ENCODE measurements at places on chromosomes 16 and 17.
A peak's percentile ranks its signal among the peaks of the same experiment; 100 is the strongest.

GRCh38 chr16:81767987-81768592 lies 11.0 kb upstream of the PLCG2 start:
- no peak for DNase-seq

GRCh38 chr17:61002316-61002736 lies 324.7 kb downstream of the BCAS3 start:
- peak; percentile 27 for DNase-seq

- DNase-seq, result no peak
Observed at GRCh38 chr17:52287611-52288010, 129.1 kb upstream of the CA10 start.

GRCh38 chr17:49361129-49361901 lies 735 bp downstream of the ZNF652 start:
- no peak for DNase-seq

- no peak for DNase-seq
Observed at GRCh38 chr16:20782470-20782869, 18.7 kb downstream of the ACSM3 start.

DNA sequence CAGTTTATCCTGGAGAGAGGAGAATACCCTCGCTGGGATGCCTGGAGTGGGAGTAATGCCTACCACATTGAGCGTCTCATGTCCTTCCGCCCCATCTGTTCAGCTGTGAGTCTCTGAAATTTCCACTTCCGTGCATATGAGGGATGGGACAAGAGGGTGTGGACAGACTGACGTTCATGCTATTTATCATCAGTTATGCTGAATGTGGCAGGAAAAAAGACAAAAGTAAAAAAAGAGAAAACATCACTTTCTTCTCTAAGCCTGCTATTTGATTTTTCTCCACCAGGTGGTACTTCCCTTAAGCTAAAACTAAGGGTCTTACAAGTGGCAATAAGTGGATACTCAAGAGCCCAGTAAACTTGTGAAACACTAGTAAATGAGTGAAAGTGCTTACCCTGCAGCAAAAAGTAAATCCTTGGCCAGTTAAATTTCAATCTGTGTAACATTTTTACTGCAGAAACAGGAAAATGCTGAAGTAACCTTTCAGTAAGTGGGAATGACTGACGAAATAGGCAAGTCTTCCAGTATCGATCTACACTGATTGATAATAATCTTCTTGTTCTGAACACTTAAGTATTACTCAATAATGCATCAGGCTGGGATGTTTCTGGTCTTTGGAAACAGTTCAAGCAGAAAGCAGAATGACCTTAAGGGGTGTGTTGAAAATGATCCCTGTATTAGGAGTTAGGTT lies 5.6 kb downstream of the CRYBA1 start:
- DNase-seq, result no peak

GRCh38 chr17:6476810-6477179 lies 32.5 kb downstream of the PIMREG start:
- no peak for DNase-seq

DNA sequence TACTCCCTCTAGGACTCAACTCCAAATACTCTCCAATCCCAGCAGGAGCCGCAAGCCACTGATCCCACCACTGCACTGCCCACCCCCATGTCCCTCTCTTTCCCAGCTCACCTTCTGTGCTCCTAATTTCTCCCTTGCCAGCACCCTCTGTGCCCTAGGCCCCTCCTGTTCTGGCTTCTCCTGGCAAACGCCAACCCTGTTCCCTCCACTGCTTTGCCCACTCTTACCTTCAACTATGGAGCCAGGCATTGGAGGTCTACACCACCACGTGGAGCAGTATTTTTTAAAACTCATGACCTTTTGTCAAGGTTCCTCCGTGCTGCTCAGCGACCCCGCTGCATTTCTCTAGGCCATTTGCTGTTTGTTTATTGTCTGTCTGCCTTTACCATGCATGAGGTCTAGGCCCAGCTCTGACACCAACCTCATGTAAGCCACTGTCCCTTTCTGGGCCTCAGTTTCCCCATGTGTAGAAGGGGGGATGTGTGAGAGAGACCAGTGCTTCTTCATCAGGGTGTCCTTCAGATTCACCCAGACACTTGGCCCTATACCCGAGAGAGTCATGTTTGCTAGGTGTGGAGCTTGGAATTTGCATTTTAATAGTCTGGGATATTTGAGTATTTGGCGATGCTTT lies 4.6 kb downstream of the CCDC102A start:
- DNase-seq, result no peak

- no peak for DNase-seq
Observed at GRCh38 chr17:72978593-72979218, 113.8 kb downstream of the SLC39A11 start.

- no peak for DNase-seq
Observed at GRCh38 chr16:88936556-88937205, 40.3 kb downstream of the CBFA2T3 start.

DNA sequence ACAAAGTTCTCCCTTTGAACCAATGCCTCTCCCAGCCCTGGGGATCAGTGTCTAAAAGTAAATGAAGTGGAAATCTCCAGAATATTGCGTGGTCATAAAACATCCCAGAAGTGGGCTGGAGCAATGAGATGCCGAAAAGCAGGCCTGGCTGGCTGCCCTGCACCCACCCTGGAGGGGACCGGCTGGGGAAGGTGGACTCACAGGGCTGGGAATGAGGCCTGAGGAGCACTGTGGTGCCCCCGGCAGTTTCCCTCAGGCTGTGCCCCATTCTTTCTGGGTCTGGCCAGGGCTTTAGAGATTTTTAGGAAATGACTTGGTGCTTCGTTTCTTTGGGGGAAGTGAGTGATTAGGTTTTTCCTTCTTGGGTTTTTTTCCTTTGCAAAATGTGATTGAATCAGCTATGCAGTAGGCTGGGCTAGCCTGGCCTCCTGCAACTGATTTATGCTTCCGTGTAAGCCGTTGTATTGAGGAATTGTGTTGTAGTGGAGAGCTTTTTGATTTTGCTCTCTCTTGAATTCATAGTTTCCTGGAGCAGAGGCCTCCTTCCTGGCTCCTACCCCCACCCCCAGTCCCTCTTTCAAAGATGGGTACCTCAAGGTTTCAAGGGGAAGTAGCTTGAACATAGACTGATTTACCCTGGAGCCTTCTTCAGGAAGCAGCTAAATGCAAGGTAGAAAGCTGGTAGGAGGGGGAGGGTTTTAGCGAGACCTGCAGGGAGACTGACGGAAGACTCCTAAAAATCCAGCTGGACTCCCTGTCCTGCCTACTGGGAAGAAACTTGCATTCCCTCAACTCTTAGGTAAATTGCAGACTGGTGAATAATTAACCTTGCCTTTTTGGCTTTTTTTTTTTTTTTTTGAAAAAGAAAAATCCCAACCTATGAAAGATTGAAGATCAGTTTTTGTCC lies 170.2 kb downstream of the RAB11FIP4 start:
- no peak for DNase-seq

GRCh38 chr16:49441366-49441780 lies 67.8 kb downstream of the C16orf78 start:
- DNase-seq, result no peak

DNA sequence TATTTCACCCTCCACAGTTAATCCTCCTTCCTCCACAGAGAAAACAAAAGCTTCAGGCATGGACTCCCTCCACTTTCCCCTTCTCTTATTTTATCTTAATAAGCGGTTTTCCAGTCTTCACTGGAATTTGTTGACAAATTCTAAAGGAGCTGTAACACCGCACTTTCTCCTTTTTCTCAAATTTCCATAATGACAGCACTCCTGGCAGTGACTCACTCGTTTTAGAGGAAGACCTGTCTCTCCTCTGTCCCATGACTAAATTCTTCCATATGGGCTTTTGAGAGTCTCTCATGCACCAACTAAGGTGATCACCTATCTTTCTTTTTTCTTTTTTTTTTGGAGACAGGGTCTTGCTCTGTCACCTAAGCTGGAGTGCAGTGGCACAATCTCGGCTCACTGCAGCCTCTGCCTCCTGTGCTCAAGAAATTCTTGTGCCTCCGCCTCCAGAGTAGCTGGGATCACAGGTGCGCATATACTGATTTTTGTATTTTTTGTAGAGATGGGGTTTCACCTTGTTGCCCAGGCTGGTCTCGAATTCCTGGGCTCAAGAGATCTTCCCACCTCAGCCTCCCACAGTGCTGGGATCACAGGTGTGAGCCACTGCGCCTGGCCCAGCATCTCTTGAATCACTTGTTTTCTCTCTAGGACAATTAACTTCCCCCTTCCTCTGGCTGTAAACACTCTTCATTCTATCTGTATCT lies 7.7 kb downstream of the ITGAM start:
- DNase-seq, result no peak

DNA sequence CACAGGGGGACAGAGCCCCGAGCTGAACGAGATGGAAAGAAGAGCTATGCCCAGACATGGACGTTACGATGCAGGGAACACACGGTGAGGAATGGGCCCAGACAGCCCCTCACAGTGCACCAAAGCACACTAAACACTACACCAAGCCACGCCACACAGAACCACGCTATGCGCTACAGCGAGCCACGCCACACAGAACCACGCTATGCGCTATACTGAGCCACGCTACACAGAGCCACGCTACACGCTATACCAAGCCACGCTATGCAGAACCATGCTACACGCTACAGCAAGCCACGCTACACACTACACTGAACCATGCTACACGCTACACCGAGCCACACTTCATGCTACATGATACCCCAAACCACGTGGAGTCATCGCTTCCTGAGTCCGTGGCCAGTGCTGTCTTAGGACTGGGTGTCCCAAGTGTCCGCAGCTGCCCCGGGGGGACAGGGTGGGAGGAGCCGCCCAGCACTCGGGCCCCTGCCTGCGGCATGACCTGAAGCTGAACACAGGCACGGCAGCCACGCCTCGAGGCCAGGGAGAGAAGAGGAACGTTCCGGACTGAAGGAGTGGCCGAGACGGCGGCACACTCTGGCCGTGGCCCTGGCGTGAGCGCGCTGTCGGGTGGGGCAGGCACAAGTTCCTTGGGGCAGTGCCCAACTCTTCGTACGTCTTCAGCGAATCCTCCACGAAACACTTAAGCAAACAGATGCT lies 61.3 kb downstream of the LMF1 start:
- DNase-seq, result no peak

DNA sequence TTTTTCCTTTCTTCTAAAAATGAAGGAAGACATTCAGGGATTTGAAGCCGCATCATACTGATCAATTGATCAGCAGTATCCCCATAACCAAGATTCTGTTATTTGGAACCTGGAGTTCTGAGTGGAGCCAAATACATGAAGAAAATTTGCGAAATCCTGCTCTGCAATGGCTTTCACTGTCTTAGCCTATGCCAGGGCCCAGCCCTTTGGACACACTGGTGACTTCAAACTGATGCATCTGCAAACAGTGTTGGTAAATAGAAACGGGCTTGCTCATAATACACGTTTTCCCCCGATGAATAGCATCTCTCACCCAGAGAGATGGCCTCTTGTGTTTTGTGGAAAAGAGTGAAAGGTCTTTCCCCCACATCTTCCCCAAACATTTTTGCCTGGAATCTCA lies 87.6 kb upstream of the TOX3 start:
- no peak for DNase-seq

GRCh38 chr17:44331249-44331760 lies 6.7 kb upstream of the SLC25A39 start:
- no peak for DNase-seq

- peak; percentile 74 for DNase-seq
Observed at GRCh38 chr16:2008009-2008526, 1.6 kb downstream of the ZNF598 start.

- no peak for DNase-seq
Observed at GRCh38 chr17:80992077-80992947, 671 bp downstream of the CHMP6 start.

DNA sequence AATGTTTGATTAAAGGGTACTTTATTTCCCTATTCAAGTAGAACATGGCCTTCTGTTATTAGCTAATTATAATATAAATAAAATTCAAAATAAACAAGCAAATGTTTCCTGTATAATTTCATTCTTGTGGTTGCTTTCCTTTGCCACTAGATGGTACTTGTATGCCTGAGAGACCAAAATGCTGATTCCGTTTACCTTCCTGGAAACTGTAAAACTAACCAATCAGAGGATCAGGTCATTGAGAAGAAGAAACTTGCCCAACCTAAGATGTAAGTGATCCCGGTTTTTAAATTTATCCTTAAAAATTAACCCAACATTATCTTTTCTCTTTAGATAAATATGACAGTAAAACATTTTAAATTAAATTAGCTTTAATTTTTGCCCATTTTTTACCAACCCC lies 8.1 kb upstream of the ABCA5 start:
- DNase-seq, result peak; percentile 11

- peak; percentile 85 for DNase-seq
Observed at GRCh38 chr17:44095647-44096496, 25.3 kb downstream of the G6PC3 start.

DNA sequence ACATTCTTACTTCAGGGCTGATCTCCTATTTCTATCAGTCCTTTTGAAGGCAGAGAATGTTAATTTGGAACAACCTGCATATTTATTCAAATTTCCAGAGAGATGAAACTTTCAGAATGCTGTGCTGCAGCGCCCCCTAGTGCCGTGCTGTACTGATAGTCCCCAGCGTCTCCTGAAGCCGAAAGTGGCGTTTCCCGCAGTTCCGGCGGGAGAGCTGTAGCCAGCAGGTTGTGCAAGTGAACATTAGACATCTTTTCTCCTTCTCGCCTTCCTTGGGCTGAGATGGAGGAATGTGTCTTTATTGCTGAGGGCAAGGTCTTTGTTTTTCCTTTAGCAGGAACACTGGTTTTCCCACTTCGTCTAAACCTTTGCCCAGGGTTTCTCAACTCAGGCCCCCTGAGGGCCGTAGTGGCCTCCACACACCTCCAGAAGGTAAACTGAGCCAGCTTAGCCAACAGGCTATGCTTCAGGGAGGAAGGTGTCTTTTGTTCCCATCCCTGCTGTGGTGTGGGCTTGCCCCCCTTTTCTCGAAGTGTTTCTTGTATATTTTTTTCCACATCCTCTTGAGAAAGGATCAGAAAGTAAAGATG lies 26.4 kb downstream of the USP10 start:
- DNase-seq, result peak; percentile 64

GRCh38 chr17:4317610-4318009 lies 48.9 kb downstream of the UBE2G1 start:
- DNase-seq, result no peak

DNA sequence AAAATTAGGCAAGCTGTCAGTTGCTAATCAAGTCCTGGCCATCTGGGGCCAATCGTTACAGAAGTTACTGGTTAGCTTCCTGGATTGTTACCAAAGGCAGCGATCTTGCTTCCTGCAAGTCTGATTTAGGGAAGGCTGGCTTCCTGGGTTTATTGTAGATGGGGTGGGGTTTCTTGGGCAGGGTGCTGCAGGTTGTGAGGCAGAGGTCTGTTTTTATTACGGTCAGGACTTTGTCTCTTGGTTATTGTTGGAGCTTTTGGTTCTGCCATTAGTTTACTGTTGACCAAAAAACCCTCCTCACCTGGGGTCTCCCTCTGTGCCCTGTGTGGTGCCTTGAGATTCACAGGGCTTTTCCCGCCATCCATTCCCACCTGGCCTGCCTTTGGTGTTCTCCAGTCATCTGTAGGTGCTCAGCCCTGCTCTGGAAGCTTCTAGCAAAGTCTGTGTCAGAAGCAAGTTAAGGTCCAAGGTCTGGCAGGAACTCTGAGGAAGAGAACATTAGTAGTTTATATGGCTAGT lies 36.9 kb downstream of the SLC47A1 start:
- no peak for DNase-seq

- DNase-seq, result peak; percentile 64
Observed at GRCh38 chr17:40021451-40021971, 6.3 kb downstream of the CSF3 start.

Data from GM04504 (cell line).